ENCODE measurements at places on chromosomes 7 and 10.

DNA sequence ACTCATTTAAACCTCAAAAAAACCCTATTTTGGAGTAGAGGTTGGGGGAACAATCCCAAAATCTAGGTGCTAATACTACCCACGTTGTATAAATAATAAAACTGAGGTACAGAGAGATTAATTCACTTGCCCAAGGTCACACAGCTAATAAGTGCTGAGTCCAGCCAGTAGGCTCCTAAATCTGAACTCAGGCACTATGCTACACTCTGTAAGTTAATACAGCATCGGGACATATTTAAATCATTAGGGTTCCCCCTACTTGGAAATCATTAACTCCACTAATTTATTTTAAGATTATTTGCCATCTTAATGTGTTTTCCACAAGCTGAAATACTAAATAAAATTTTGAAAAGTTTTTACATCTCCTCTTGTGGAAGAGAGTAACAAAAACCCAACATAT, 24.2 kb downstream of the PIP4K2A start:
- H3K4me3 ChIP-seq = no peak overlapping the region
- DNase-seq = no peak

DNA sequence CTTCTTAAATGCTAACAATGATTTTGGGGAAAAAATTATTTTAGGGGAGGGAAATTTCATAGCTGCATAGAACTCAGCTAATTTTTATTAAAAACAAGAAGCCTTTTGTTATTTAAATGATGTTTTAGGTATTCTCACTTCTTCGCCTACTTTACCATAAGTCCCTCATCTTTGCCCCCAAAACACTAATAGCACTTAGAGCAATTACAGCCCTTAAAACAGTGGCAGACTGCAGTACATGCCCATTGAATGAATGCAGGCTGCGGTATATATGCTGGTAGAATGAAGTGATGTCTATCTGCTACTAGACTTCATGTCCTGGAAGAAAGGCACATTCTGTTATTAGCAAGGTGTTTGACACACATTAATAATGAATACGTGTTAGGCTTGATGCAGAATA, 2.9 kb upstream of the SPAG6 start:
- no peak for DNase-seq
- no peaks in the 10 kb centered on the region for H3K36me3 ChIP-seq
- H3K4me1 ChIP-seq = peaks cover 4% of the 10 kb centered on the region
- no peak overlapping the region for H3K4me3 ChIP-seq

DNA sequence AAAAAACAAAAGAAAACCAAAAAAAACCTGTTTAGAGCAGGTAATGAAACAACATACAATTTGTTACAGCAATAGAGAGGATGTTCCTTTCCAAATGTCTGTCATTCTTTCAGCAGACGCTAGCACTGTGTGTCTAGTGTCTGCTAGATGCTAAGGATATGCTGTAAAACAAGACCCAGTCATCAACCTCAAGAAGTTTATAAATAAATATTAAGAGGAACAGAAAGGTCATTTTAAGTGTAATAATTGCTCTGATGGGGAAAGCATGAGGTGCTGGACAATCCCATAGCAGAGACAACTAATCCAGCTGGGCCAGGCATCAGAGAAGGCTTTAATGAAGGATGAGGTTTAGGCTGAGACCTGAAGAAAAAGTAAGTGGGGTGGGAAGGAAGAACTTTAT, 23.3 kb upstream of the ASCC1 start:
- H3K4me3 ChIP-seq = no peak overlapping the region
- H3K27me3 ChIP-seq = no peaks in the 10 kb centered on the region

DNA sequence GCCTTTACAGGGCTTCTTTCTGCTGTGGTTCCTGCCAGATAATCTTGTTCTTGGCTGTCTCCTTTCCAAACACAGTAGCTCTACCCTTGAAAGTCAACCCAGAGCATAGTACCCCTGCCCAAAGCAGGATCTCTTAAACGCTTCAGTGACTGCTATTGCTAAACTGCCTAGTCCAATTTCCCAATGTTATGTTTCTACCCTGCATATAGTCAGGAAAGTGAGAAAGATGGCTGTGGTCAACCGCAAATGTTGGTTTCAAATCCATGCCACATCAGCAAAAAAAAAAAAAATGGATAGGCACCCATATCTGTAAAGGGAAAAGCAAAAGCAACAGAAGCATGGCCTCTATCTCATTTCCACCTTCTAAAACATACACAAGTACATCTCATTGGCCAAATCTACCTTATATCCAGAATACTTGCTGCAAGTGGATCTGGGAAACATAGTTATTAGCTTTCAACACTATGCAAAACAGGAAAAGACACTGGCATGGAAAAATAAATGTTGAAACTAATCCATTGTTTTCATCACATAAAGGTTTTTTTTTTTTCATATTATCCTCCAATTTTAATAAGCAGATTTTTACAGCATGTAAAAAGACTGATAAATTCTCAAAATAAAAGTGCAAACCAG, 59.8 kb downstream of the DNAJC1 start:
- no peaks in the 10 kb centered on the region for H3K4me1 ChIP-seq
- DNase-seq = no peak
- no peak overlapping the region for H3K27ac ChIP-seq
- H3K4me3 ChIP-seq = no peak overlapping the region

GRCh38 chr7:2921653-2922347, 77.7 kb upstream of the GNA12 start:
- DNase-seq = no peak
- no peaks in the 10 kb centered on the region for H3K36me3 ChIP-seq
- no peaks in the 10 kb centered on the region for H3K4me1 ChIP-seq
- H3K27ac ChIP-seq = no peak overlapping the region
- no peaks in the 10 kb centered on the region for H3K27me3 ChIP-seq
- H3K4me3 ChIP-seq = no peak overlapping the region

DNA sequence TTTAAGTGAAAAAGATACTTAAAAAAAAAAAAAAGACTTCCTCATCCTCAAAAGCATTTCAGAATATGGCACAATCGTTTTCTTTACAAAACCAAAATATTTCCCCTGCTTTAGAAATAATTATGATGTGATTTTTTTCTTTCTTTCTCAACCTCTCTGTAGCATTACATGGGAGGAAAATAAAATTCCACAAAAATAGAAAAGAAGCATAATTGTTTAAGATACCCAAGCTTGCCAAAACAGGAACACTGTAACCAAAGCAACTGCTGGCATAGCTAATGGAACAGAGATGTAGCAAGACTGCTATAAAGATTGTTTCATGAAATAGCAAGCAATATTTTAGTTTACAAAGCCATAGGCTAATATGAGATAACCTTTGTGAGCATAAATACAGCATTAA, 75.6 kb upstream of the GPR22 start:
- DNase-seq = no peak
- no peaks in the 10 kb centered on the region for H3K27me3 ChIP-seq
- peaks cover 5% of the 10 kb centered on the region for H3K36me3 ChIP-seq
- no peak overlapping the region for H3K4me3 ChIP-seq
- H3K27ac ChIP-seq = no peak overlapping the region
- H3K4me1 ChIP-seq = no peaks in the 10 kb centered on the region

GRCh38 chr7:71480791-71481190, 348.8 kb downstream of the GALNT17 start:
- no peaks in the 10 kb centered on the region for H3K27me3 ChIP-seq
- H3K4me1 ChIP-seq = no peaks in the 10 kb centered on the region
- H3K36me3 ChIP-seq = no peaks in the 10 kb centered on the region
- no peak for DNase-seq
- H3K27ac ChIP-seq = no peak overlapping the region
- H3K4me3 ChIP-seq = no peak overlapping the region
